ENCODE measurements at places on chromosomes 12 and 14.

- DNase-seq = no peak
Observed at GRCh38 chr14:60965402-60965801, 15.5 kb downstream of the TRMT5 start.

DNA sequence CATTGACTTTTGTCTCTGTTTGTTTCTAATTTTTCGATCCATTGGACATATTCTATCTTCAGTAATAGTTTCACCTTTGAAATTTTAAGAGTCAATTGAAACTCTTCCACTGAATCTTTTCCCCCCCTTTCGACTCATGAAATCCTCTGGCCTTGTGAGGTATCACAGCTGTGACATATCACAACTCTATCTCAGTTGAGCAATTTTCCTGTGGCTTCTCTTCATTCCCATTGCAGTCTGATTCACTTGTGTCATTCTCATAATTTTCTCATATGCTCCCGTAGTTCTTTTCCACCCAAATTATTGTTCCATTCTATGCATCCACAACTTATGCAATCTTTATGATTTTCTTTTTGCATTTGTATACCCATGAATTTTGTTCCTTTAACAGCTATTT is 261.6 kb downstream of the DACT1 start:
- no peak for DNase-seq

- no peak for DNase-seq
Observed at GRCh38 chr12:108333898-108334699, 5.0 kb downstream of the CMKLR1 start.

- DNase-seq = no peak
Observed at GRCh38 chr12:117821480-117822175, 147.2 kb downstream of the KSR2 start.

DNA sequence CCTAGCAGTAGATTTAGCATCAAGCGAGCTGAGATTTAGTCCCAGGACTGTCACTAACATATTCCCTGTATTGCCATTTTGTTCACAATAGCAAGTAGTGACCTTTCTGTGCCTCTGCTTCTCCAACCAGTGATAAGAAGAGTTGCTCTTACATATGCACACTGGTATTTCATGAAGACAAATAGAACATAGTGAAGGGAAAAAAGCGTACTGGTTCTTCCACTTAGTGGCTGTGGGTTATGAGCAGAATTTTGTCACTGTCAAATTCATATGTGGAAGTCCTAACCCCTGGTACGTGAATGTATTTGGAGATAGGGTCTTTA is 12.3 kb upstream of the PPFIBP1 start:
- DNase-seq = no peak

GRCh38 chr14:37060496-37061260 is 111.7 kb downstream of the SLC25A21 start:
- DNase-seq = no peak

GRCh38 chr14:63290741-63291430 is 27.8 kb downstream of the GPHB5 start:
- no peak for DNase-seq

DNA sequence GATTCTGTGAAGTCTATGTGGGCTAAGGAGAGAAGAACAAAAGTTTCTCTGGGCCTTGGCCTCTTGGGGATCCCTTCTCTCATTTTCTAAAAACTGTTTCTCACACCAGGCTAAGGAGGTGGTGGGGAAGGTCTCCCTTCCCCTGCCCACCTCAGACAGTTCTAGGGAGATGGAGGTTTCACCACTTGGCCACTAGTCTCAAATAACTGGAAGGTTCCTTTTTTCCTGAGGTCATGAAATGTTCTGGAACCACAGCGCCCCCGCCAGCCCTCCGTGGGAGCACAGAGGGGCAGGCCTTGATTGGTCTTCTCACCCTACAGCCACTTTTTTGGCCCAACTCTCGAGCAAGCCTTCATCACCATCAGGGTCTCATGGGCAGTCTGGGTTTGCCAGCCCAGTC is 12.6 kb downstream of the C12orf43 start:
- DNase-seq = no peak

DNA sequence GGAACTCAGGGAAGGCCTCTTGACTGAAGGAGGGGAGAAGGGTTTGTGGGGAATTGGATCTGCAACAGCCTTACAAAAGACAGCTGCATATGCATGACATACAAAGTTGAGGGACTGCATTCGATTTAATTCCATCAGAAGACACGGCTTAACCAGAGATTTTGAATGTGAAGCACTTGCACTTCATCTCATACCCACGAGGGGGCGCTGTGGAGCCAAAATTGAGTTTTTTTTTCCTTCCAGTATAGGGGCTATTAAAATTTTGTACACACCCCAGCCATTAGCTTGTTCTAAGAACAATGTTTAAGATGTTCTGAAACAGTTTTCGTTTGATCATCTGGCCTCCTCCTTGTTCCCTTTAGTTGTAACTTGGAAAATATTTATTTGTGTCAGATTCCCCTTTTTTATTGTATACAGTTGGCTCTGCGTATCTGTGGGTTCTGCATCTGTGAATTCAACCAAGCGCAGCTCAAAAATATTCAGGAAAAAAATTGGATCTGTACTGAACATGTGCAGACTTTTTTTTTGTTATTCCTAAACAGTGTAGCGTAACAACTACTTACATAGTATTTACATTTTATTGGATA is 1.6 kb downstream of the SUDS3 start:
- DNase-seq = peak; percentile 86

- DNase-seq = no peak
Observed at GRCh38 chr12:127113945-127114344, 1153.0 kb upstream of the TMEM132C start.

DNA sequence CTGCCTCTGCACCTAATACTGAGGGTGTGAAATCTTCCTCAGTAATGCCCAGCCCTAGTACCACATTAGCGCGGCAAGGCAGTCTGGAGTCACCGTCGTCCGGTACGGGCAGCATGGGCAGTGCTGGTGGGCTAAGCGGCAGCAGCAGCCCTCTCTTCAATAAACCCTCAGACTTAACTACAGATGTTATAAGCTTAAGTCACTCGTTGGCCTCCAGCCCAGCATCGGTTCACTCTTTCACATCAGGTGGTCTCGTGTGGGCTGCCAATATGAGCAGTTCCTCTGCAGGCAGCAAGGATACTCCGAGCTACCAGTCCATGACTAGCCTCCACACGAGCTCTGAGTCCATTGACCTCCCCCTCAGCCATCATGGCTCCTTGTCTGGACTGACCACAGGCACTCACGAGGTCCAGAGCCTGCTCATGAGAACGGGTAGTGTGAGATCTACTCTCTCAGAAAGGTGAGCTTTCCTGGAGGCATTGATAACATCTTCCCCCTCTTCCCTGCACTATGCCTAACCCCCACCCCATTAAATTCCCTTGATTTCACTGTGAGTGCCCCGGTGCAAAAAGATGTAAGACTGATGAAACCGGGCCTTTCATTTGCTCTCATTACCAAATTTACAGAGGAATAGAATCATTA is 291.4 kb downstream of the NAV3 start:
- no peak for DNase-seq

DNA sequence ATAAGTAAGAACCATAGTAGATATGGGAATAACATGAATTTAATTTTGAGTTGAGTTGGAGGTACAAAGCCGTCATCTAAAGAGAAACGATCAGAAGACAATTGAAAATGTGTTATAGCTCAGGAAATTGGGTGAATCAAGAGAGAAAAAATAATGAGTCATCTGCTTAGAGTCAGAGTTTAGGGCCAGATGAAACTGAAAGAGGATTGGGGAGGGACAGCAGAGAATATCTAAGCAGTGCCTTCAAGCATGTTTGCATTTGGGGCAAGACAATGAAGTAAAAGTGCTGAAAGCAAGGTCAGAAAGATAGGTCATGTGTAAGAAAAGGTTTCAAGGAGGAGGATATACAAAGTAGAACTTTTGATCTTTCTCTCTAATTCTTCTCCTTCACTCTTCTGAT is 49.4 kb downstream of the SLC15A5 start:
- DNase-seq = no peak

- no peak for DNase-seq
Observed at GRCh38 chr14:23577004-23577681, 1.4 kb downstream of the JPH4 start.

DNA sequence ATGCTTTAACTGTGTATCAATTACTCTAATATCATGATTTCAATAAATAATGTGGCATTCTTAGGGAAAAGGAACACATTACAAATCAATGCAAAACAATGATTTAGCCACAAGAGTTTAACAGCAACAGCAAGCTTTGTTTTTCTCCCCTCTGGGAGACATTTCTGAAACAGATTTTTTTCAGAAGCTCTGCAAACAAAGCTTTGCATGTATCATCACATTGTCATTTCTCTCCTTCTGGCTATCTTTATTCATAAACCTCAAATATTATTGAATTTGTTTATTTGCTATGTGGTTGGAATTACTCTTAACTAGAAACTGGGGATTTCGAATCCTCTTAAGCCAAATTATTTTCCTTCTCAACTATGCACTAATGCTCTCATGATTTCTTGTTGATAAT is 278.4 kb upstream of the ATXN7L3B start:
- DNase-seq = no peak

- no peak for DNase-seq
Observed at GRCh38 chr12:32507942-32508320, 108.6 kb downstream of the FGD4 start.

GRCh38 chr12:66036317-66036716 is 94.2 kb downstream of the LLPH start:
- no peak for DNase-seq

GRCh38 chr14:100146531-100147091 is 12.8 kb downstream of the DEGS2 start:
- no peak for DNase-seq

DNA sequence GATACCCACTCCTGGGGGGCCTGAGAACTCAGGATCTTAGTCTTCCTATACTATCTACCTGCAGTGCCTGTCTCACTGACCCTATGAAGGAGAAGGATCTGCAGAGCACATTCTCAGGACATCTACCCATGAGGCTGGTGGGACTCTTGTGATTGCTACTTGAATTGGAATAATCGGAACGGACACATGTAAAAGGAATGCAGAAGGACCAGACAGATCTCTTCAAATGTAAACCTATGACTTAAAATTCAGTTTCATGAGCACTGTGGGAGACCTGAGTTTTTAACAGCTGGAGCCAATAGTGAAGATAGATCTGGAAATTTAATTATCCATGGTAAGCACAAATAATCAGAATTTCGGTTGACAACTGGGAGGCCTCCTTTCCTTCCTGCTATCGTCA is 35.2 kb upstream of the CPSF6 start:
- no peak for DNase-seq

DNA sequence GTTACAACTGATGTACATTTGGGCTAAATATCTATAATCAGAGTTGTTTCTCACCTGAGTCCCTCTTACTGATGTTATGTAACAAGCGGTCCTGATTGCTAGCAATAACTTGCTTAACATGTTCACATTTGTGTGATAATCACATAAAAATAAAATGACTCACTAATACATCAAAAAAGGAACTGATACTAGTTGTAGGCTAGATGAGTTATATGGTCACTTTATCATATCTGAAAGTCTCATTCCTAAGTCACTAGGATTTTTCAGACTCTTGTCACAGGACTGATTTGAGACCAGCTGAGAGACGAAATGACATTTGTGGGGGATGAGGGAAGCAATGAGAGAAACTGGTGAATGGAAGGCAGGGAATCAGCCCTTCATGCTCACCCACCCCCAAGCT is 34.3 kb downstream of the NKX2-1 start:
- no peak for DNase-seq

DNA sequence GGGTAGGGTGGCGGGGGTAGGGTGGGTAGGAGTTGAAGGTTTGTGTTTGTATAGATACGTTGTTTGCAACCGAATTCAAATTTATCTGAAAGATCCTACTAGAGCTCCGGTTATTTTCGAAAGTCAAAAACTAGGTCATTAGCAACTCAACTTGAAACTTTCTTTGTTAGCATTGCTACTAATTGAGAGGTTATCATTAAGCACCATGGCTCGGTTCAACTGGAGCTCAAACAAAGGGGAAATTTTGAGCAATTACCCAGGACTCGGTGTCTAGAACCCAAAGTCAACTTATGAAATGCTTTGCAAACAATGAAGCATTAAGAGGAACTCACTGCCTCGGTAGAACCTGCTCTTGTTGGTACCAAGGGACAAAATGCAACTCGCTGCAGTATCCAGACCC is 207.7 kb downstream of the BCAT1 start:
- no peak for DNase-seq

GRCh38 chr12:103969391-103969790 is 3.7 kb downstream of the TDG start:
- no peak for DNase-seq

DNA sequence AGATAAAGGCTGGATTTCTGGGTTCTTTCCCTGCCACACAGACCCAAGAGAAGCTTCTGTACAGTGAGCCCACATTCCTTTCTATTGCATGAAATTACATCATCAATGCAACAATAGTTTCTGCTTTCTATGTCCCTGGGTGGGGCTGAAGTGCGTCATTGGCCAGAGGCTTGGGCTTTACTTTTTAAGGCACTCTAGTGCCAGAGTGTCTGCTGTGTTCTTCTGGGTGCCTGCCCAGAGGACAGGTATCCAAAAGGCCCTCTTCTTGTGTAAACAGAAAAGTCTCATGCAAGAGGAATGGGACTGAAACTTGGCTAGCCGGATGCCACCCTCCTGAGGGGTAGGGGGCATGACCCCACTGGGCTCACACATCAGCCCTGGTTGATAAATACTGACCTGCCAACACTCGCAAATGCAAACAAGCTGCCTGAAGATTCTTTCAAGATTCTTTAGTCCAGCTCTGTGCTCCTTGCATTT is 5.9 kb downstream of the KRT86 start:
- DNase-seq = no peak

- DNase-seq = no peak
Observed at GRCh38 chr12:28023156-28023887, 50.8 kb upstream of the PTHLH start.

- DNase-seq = no peak
Observed at GRCh38 chr14:43855556-43855955, 651.5 kb downstream of the FSCB start.

DNA sequence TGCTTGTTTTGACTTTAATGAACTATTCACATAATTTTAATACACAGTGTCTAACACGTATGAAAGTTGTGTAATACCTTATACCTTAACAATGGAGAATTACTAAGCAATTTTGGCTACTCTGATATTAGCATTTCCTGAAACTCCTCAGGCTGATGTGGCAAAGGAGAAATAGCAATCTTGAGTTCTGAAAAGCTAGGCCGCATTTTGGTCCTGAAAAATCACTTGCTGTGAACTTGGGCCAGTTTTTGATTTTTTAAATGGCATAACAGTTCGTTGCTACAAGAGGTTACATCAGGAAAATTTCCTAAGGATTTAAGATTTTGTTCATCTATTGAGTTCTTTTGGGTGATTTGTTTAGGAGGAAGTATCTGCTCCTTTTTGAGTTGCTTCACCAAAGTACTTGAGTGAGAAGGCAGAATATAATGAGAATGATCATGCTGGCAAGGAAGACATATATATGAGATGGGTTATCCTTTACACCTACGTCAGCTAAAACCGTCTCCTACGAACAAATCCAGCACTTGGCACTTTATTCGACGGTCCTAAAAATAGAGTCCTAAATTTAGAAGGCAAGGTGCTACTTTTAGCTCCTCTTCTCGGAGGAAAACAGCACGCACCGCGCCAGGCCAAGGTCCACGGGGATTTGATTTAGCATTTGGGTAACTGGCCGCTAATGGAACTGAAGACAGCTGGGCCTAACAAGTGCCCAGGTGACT is 32.2 kb downstream of the MIA2 start:
- no peak for DNase-seq

Data from activated CD4-positive, alpha-beta T cell treated with anti-CD3 and anti-CD28 coated beads, Interleukin-2, amount 50 U/mL, for 48 hours (primary cell).